Small intestine (tissue), 16 donors: ENCODE measurements at places on chromosomes 3 and 15. TPM values are rescaled to one million over a fixed set of nuclear protein-coding genes. Genes with fewer than 3 reads are reported as not detected.

The NPAP1 gene
- 0.97 TPM for polyA plus RNA-seq

The TMEM207 gene
- not detected for polyA plus RNA-seq

The GMNC gene
- polyA plus RNA-seq, result not detected

The CPEB1 gene
- polyA plus RNA-seq, result 0.50 TPM

The IQCB1 gene
- 8.9 TPM for polyA plus RNA-seq

The USP50 gene
- polyA plus RNA-seq, result not detected

The SMCO1 gene
- not detected for polyA plus RNA-seq

The ZNF774 gene
- 0.89 TPM for polyA plus RNA-seq

The ACSBG1 gene
- 0.54 TPM for polyA plus RNA-seq

The ITPKA gene
- 49.4 TPM for polyA plus RNA-seq

The RBP2 gene
- 5,876 TPM for polyA plus RNA-seq

The TMC3 gene
- 0.25 TPM for polyA plus RNA-seq

The EPHB3 gene
- polyA plus RNA-seq, result 0.27 TPM

The FBXO40 gene
- not detected for polyA plus RNA-seq

The FGF12 gene
- polyA plus RNA-seq, result 0.39 TPM

The IFT57 gene
- polyA plus RNA-seq, result 12.7 TPM

The DUOXA2 gene
- polyA plus RNA-seq, result 0.12 TPM

The ST3GAL6 gene
- polyA plus RNA-seq, result 2.2 TPM

The CLDN18 gene
- polyA plus RNA-seq, result 0.19 TPM

The ATP13A3 gene
- 8.1 TPM for polyA plus RNA-seq

The P3H2 gene
- polyA plus RNA-seq, result 0.27 TPM

The TBL1XR1 gene
- 21.0 TPM for polyA plus RNA-seq

The AGTR1 gene
- 2.3 TPM for polyA plus RNA-seq

The SLC28A1 gene
- polyA plus RNA-seq, result 27.8 TPM

The PPARG gene
- 40.3 TPM for polyA plus RNA-seq

The TF gene
- polyA plus RNA-seq, result 8.3 TPM

The CYP8B1 gene
- polyA plus RNA-seq, result 0.01 TPM

The OXTR gene
- polyA plus RNA-seq, result not detected

The TGFBR2 gene
- 13.5 TPM for polyA plus RNA-seq

The ALCAM gene
- polyA plus RNA-seq, result 15.4 TPM

The MESP1 gene
- not detected for polyA plus RNA-seq

The RETNLB gene
- polyA plus RNA-seq, result 4.9 TPM

The ACP3 gene
- 3.0 TPM for polyA plus RNA-seq

The LHFPL4 gene
- polyA plus RNA-seq, result 1.2 TPM

The PPIB gene
- polyA plus RNA-seq, result 288 TPM

The NEIL1 gene
- polyA plus RNA-seq, result 18.8 TPM

The IQCF5 gene
- not detected for polyA plus RNA-seq

The HMG20A gene
- 6.5 TPM for polyA plus RNA-seq
